CD4-positive, alpha-beta memory T cell (primary cell): ENCODE measurements at places on chromosomes 2 and 18. TPM values are rescaled to one million over a fixed set of nuclear protein-coding genes. Genes with fewer than 3 reads are reported as not detected.
A peak's percentile ranks its signal among the peaks of the same experiment; 100 is the strongest.

Gene AQP12A
- not detected for total RNA-seq

Gene ACVR1C
- total RNA-seq, result 6.3 TPM

DNA sequence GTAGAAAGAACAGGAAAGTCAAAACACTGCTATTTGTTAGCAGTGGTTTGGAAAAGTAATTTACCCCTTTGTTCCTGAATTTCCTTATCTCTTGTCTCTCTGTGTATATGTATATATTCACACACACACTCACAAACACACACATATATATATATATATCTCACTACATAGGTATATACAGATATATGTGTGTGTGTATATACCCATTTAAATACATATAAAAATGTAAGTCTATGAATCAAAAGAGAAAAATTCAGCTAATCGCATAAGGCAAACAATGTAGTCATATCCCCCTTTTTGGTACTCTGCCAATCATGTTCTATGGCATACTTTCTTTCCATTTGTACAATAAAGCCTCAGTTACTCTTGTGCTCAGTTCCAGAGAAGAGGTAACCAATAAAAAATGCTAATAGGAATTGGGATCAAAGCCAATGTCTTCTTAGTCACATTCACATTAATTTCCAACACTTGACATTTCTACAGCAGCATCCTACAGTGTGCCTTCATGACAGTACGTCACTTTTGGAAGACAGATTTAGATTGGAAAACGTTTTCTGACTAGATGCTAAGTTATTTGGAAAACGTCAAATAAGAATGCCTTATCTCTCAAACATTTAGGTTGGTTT, 94.6 kb downstream of the MC4R start:
- H3K27ac ChIP-seq, result no peak overlapping the region
- no peak for DNase-seq
- no peaks in the 10 kb centered on the region for H3K36me3 ChIP-seq
- no peak overlapping the region for H3K4me3 ChIP-seq

DNA sequence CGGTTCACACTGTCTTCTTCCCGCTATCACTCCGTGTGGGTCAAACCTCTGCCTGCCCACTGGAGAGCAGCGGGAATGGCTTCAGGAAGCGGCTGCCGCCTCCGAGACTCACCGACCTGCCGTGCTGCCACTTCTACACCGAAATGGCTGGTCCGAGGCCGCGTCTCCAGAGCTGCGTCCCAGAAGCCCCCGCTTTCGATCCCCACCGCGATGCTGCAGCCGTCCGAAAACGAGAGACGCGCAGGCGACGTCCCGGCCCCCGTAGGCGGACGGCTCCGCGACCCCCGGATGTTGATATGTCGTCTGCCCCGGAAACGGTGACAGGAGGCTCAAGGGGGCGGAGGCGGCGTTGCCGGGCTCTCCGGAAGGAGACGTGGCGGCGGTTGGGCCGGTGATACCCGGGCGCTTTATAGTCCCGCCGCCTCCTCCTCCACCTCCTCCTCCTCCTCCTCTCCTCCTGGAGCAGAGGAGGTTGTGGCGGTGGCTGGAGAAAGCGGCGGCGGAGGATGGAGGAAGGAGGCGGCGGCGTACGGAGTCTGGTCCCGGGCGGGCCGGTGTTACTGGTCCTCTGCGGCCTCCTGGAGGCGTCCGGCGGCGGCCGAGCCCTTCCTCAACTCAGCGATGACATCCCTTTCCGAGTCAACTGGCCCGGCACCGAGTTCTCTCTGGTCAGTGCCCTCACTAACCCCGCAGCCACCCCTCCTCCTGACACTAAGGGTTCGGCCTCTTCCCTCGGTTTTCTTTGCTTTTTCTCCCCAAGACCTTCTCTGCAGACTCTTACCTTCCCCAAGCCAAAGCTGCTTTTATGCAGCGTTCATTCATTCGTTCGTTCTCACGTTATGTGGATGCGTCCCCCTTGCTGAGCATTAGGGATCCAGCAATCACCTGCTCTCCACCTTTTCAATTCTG, at the start of the genes ASB3 and ERLEC1:
Gene ASB3, minus strand, starts transcription at position 249 of the 909 bp plus-strand sequence. CDS start 21,381 bp downstream, outside the sequence.
Gene ERLEC1, plus strand, starts transcription at position 340 of the 909 bp plus-strand sequence. Its CDS starts 167 bp downstream, at position 507.
- H3K36me3 ChIP-seq, result no peaks in the 10 kb centered on the region
- DNase-seq, result peak; percentile 90
- H3K27ac ChIP-seq, result peak within 1 kb of the TSS; percentile 86
- no peaks in the 10 kb centered on the region for H3K27me3 ChIP-seq

Gene IL1B
- 0.81 TPM for total RNA-seq

Gene RRM2
- 0.42 TPM for total RNA-seq

DNA sequence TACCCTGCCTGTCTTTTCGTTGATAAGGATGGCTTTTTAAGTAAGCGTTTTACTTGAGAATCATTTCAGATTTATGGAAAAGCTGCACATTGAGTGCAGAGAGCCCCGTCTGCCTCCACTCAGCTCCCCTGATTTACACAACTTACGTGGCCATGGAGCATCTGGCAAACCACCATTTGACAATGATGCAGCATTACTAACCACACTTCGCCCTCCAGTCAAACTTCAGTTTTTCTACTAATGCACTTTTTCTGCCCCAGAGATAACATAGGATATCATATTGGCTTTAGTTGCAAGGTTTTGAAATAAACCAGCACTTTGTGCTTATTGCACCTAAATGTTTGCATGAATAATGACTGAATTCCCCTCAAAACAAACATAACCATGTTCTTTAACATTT, 165.1 kb upstream of the TPO start:
- H3K27ac ChIP-seq, result no peak overlapping the region
- no peak for DNase-seq
- H3K36me3 ChIP-seq, result no peaks in the 10 kb centered on the region
- no peaks in the 10 kb centered on the region for H3K27me3 ChIP-seq
- no peaks in the 10 kb centered on the region for H3K4me1 ChIP-seq
- H3K4me3 ChIP-seq, result no peak overlapping the region

GRCh38 chr2:241088376-241088775, 13.7 kb downstream of the MTERF4 start:
- H3K27ac ChIP-seq, result no peak overlapping the region
- no peaks in the 10 kb centered on the region for H3K4me1 ChIP-seq
- H3K27me3 ChIP-seq, result no peaks in the 10 kb centered on the region
- no peak for DNase-seq

DNA sequence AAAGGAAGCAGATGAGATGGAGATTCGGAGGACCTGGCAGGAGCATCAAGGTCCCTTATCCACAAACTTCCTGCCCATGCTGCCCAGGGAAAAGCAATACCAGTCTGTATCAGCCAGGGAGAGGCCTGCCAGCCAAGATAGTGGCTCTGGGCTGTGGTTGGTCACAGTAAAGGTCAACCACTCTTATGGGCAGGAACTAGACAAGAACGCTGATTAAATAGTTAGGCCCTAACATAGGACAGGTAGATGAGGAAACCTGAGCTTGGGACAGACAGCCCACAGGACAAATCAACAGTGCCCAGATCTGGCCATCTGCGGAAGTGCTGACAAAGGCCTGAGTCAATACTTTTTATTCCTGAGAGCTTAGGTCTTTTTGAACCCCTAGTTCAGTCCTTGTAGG, 10.7 kb downstream of the PSTPIP2 start:
- no peaks in the 10 kb centered on the region for H3K36me3 ChIP-seq
- DNase-seq, result no peak
- no peaks in the 10 kb centered on the region for H3K27me3 ChIP-seq

DNA sequence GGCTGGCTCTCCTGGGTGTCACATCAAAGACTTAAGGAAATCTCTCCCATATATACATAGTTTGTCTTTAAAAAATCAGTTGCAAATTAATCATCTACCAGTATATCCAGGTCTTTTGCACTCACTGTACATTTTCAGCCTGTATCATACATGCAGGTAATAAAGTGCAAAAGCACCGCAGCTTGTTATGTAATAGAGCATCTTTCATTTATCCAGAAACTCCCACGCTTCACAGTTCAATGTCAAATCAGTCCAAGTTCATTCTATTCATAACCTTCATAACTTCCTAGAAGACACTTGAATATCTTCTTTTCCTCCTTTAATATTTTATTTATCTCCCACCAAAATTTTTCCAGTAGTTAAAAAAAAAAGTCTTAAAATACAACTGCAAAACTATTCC, 89.6 kb upstream of the KCTD1 start:
- H3K27me3 ChIP-seq, result no peaks in the 10 kb centered on the region
- H3K27ac ChIP-seq, result no peak overlapping the region
- H3K4me1 ChIP-seq, result no peaks in the 10 kb centered on the region
- DNase-seq, result no peak
- no peaks in the 10 kb centered on the region for H3K36me3 ChIP-seq

Gene RESP18
- not detected for total RNA-seq

DNA sequence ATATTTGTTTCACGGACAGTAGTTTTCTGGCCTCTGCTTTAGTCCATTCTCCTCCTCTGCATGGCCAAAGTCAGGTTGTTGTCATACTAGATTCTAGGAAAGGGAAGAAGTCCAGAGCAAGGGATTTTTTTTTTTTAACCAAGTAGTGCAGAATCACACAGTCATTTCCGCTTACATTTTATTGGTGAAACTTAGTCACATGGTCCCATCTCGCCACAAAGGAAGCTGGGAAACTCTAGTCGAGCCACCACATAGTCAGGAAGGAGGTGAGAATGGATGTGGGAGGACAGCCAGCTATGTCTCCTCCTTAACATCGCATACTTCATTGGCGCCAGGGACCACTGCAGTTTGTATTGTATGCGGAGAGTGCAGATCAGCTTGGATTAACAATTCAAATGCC, 10.4 kb downstream of the HRH4 start:
- no peaks in the 10 kb centered on the region for H3K27me3 ChIP-seq
- no peaks in the 10 kb centered on the region for H3K36me3 ChIP-seq
- no peak overlapping the region for H3K27ac ChIP-seq
- H3K4me3 ChIP-seq, result no peak overlapping the region

Gene SOWAHC
- 1.4 TPM for total RNA-seq

DNA sequence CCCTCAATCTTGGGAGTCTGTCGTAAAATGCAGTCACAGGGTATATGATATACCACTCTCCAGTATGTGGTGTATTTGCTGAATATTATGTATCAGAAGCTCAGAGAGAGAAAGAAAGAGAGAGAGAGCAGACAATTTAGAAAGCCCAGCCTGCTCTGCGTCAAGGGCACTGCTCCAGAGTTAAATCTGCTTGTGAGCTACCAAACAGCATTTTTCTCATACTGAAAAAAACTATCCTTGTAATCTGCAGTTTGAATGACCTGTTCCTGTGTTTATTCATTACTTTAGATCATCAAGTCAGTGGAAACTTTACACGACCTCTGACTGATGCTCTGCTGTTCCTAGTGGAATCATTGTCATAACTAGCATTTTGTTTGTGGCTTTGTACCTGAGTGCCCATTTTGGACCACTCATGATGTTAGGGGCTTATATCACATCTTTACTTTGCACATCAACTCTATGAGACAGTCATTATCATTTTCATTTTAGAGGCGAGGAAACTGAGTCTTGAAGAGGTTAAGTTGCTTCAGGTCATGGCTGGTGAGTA, 89.2 kb upstream of the PELI1 start:
- DNase-seq, result no peak
- H3K36me3 ChIP-seq, result no peaks in the 10 kb centered on the region
- no peak overlapping the region for H3K4me3 ChIP-seq

DNA sequence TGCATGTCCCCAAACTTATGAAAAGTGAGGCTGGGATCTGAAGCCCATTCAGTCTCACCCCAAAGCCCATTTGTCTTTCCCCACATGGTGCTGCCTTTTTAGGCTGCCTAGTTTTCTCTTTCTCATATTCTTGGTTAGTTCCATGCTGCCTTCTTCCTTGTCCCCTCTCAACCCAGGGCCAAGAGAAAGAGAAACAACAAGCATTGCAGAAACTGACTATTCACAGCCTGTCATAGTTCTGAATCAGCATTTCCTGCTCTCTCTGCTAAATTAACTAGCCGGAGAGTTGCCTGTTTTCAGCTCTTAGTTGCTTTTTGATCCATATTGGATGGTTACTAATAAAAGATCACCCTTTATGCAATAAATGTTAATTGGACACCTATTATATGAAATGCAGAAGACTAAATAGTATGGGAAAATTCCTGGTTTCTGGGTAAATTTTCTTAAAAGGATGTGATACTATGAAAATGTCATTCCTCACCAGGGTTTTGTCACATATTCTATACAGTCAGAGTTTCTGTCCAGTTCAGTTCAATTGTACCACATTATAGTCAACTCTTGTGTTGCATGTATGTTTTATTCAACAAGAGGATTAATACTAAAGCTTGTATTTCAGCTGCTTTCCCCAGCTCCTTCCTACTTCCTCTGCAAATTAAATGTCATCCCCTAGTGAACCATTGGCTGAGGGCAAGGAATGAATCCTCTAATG, 246.5 kb downstream of the GALR1 start:
- H3K27ac ChIP-seq, result no peak overlapping the region
- no peaks in the 10 kb centered on the region for H3K4me1 ChIP-seq
- no peak overlapping the region for H3K4me3 ChIP-seq
- no peaks in the 10 kb centered on the region for H3K27me3 ChIP-seq
- H3K36me3 ChIP-seq, result no peaks in the 10 kb centered on the region

DNA sequence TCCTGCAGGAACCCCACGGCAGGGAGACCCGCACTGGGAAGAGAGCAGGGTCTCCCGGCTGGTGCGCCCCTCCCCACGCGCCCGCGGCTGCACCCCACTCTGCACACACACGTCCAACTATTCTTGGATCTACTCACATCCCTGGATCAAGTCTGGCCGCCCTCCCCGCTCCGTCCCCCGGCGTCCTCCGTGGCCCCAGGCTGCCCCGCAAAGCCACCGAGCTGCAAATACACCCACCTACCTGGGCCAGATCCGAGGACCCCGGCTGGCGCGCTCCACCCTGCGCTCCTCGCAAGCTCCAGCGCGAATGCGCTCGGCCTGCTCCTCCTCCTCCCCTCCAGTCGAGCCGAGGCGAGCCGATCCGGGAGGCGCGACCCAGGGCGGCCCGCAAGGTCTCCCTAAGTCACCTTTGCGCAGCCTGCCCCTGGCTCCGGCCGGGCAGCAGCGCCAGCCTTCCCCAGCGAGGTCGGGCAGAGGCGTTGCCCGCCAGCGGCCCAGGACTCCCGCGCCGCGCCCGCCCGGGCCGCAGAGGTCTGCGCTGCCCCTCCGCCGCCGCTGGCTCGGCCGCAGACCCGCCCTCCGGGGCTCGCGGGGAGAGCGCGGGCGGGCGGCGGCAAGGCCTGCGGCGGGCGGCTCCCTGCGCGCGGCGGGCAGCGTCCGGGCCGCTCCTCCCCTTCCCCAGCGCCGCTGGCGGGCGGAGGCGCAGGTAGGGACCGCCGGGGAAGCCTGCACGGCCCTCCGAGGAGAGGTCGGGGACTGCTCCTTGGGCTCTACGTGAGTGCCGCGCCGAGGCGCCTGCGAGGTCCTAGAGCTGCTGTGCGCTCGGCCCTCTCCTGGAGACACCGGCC, 126.0 kb downstream of the OSBPL1A start:
- H3K36me3 ChIP-seq, result no peaks in the 10 kb centered on the region
- peaks cover 5% of the 10 kb centered on the region for H3K4me1 ChIP-seq

DNA sequence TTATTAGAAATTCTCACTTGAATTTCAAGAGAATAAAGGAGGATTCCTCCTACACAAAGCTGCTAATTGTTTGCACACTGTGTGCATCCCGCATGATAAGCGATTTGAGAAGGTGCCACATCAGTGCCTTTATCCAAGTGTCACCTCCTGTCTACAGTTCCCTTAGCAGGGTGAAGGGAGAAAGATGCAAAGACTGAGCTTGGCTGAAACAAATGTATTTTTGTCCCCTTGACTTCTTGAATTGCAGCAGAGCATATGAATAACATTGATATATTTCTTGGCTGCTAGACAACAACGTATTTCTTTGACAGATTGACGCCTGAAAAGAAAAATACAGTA, 255.1 kb downstream of the NEDD4L start:
- H3K27ac ChIP-seq, result no peak overlapping the region
- no peak overlapping the region for H3K4me3 ChIP-seq
- no peaks in the 10 kb centered on the region for H3K27me3 ChIP-seq
- peaks cover 14% of the 10 kb centered on the region for H3K4me1 ChIP-seq
- DNase-seq, result no peak
- H3K36me3 ChIP-seq, result no peaks in the 10 kb centered on the region

- H3K27me3 ChIP-seq, result no peaks in the 10 kb centered on the region
- H3K27ac ChIP-seq, result no peak overlapping the region
- H3K4me1 ChIP-seq, result no peaks in the 10 kb centered on the region
- H3K4me3 ChIP-seq, result no peak overlapping the region
Observed at GRCh38 chr2:1429895-1430294, 16.6 kb downstream of the TPO start.
